ENCODE measurements at places on chromosomes 7 and 10.

DNA sequence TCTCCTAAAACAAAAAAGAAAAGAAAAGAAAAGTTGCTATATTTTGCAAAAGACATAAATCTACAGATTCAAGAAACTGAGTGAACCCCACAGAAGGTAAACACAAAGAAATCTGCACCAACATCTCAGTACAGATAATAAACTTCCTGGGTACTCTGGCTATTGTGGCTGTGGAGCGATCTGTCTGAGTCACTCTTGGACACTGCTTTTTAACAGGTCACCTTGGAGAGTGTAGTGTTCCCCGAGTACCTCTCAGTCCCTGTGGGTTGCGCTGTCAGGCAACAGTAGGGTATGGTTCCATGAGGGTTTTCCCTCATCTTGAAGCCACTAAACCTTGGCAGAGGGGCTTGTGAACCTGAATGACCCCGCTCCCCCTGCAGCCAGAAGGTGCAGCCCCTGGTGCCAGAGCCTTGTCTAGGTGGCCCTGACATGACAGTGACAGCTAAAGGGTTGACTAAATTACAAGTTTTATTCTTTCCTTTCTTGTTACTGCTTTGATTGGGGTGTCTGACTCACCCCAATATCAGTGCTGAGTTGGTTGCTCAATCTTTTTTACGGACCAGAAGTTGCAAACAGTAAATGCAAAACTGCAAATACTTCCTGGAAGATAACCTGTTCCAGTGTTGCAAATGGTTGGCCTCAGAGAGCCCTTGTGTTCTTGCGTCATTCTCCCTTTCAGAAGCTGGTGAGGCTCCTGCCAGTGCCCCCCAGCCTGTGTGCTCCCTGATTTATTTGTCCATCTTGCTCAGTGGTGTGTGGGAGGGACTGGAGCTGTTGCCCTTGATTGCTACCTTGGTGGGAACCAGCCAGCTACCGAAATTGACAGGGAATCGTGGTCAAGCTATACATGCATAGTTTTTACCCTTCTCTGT, 30.6 kb downstream of the POR start:
- DNase-seq = no peak

DNA sequence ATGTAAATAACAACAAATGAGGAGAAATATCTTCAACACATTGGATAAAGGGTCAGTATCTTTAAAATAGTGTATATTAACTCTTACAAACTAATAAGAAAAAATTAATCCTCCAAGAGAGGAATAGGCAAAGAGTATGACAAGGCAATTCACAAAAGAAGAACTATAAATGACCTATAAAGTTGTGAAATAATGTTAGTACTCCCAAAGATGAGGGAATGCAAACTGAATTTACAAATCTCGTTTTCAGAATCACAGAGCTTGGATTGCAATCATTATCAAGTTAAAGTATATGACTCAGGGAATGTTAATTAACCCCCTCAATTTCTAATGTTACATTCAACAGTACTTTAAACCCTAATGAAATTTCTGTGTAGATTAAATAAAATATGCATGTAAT, 87.3 kb upstream of the TARP start:
- no peak for DNase-seq

DNA sequence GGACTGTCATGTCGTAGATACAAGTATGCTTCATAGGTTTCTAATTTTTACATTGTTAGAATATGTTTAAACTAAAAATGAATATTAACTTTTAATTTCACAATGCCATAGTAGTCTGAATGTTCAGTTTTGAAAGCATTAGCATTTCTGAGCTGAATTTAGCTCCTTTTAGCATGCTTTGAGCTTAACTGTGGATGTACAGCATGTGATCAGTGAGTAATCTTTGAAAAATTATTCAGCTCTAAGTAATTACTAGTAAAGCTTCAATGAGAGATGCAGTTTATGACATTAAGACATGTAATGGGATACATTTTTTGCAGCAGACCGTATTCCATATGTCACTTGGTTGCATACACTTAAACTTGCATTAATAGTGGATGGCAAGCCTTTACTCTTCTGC, 114.1 kb upstream of the WNT16 start:
- DNase-seq = no peak

- DNase-seq = no peak
Observed at GRCh38 chr10:92688927-92689662, 660 bp upstream of the HHEX start.

- no peak for DNase-seq
Observed at GRCh38 chr7:43248961-43249822, 136.7 kb downstream of the HECW1 start.

DNA sequence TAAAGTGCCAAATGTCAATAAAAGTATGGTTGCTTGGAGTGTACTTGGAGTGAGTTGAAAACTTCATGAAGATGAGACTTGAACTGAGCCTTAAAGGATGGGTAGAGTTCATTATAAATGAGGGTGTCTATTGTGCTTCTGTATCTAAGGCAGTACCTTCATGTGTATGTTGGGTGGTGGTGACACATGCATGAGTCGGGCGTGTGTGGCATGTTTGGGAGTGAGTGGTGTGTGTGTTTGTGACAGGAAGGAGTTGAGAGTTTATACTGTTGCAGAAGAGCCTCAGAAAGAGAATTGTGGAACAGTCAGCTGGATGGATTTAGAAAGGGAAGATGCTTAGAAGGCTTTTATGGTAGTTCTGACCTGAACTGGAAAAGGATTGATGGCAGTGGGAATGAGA, 6.0 kb upstream of the ZRANB1 start:
- no peak for DNase-seq

- DNase-seq = no peak
Observed at GRCh38 chr10:93269281-93269680, 195.6 kb downstream of the CYP26A1 start.

DNA sequence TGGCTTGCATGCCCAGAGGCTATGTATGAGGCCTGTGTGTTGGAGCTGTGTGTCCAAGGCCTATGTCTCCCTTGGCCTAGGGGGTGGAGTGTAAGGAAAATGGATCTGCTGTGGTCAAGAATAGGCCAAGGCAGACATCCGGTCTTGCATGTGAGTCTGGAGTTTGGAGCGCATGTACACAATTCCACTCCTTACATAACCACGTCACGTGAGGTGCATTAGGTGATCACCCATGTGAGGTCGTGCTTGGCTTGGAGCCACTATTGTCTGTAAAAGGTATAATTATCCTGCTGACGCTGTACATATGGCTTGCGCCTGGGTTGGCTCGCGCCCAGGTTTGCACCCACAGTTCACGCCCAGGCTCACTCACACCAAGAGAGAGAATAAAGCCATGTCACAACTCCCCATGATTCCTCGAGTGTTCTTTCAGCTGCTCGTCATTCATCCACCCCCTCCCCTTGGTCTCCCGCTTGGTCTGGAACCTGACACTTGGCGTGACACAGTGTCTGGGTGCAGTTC, 105.5 kb downstream of the BICC1 start:
- DNase-seq = no peak

DNA sequence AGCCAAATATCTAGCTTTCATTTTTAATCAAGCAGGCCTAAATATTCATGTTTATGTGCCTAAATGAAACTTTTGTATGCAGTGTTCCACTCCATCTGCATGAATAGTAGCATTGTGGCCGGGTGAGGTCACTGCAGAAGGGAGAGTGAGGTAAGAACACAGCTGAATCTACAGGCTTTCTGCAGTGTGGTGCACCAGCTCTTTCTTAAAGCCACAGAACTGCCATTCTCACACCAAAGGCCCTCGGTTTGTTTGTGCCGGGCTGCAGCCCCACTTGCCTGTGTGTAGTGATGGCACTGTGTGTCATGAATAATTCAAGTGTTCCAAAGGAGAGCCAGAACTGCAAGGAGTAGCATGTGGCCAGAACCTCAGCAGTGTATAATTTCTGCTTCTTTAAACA, 204.1 kb downstream of the TRIL start:
- DNase-seq = peak; percentile 46

- DNase-seq = no peak
Observed at GRCh38 chr7:120714945-120715344, 143.0 kb downstream of the TSPAN12 start.

GRCh38 chr7:2112261-2113198, 120.2 kb downstream of the MAD1L1 start:
- DNase-seq = peak; percentile 35

DNA sequence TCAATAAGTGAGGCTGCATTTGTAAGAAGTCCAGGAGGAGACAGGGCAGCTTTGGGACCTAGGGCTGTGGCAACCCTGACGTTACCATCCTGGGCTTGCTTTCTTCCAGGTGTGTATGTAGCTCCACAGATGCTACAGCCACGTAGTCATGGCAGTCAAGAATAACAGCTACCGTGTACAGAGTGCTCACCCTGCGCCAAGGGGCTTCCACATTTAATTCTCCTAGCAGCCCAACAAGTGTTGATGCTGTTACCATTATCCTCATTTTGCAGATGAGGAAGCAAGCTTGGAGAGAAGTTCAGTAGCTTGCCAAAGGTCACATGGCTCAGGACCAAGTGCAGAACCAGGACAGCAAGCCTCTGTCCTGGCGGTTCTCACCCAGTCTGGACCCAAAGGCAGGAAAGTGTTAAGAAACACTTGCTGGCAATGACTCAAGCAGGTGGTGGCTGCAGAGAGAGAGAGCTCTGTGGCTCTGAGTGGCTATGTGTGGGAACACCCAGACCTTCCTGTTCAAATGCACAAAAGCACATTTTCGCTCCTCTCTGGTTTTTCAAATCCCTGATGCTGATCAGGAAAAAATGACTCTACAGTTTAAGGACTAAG, 89.8 kb downstream of the CREM start:
- no peak for DNase-seq

GRCh38 chr10:123926401-123927264, 35.0 kb upstream of the CPXM2 start:
- DNase-seq = no peak

- DNase-seq = no peak
Observed at GRCh38 chr10:130844310-130844709, 467.2 kb downstream of the TCERG1L start.

Measured in right cardiac atrium (tissue), 5 donors.